ENCODE measurements at places on chromosomes 4 and X.
A peak's percentile ranks its signal among the peaks of the same experiment; 100 is the strongest.

- DNase-seq: no peak
Measured at GRCh38 chr4:166535865-166536264, 662.8 kb downstream of the TLL1 start.

DNA sequence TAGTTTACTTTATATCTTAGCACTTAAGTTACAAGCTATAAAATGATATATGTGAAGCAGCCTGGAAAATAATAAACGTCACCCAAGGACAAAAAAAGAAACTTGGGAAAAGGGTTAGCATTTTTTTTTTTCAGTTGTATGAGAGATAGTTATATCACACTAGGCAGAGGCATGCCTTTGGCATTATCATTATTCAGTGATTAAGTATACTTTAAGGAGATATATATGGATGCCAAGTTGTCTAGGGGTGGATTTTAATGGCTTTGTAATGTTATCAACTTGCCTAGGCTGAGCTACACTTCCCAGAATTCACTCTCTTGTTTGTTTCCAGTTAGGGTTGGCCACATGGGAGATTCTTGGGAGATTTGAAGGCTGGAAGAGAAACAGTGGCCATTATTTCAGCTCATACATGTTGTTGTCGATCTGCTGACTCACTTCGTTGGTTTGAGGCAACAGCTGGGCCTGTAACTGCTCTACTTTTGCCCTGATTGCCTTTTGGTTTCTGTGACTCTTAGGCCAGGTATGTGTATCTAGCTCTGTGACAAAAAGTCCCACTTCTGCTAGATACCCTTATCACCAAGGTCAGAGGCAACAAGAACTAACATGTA is 11.5 kb upstream of the SRPX start:
- DNase-seq: no peak

- DNase-seq: no peak
Measured at GRCh38 chr4:785332-786073, 40.4 kb downstream of the CPLX1 start.

GRCh38 chrX:53268173-53268572 is 13.2 kb downstream of the IQSEC2 start:
- DNase-seq: no peak

- no peak for DNase-seq
Measured at GRCh38 chr4:101420661-101421060, 73.3 kb upstream of the PPP3CA start.

DNA sequence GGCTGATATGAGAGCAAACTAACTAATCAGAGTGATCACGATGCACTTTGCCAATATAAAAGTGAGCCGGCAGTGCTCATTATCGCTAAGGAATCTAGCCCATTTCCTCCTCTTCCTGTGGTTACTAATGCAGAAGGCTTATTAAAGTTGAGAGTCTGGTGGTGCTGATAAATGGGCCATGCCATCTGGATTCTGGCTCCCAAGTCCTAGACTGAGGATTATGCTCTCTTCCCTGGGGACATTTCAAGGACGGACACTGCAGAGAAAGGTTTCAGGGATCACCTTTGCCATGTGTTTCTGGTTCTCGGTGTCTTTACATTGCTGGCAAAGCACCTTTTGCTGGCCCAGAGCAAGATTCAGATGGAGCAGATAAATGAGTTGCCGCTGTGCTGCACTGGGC is 85.3 kb downstream of the RTL5 start:
- DNase-seq: peak; percentile 44

- no peak for DNase-seq
Measured at GRCh38 chr4:143386812-143387211, 50.1 kb downstream of the GAB1 start.

- DNase-seq: no peak
Measured at GRCh38 chrX:46820391-46821100, 16.3 kb upstream of the RP2 start.

DNA sequence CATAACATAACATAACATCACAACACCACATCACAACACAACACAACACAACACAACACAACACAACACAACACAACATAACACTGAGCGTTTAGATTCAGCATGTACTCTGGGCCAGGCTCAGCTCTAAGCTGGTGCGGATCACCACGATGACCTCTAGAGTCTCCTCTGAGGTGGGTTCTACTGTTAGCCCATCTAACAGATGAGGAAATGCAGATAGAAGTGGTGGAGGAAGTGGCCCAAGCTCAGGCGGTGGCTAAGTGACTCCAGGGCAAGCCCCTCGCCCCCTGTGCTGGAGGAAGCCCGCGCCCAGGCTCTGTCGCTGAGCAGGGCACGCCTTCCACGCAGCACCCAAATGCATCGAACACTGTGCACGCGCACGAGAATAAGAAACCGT is 45.3 kb upstream of the CDKN2AIP start:
- no peak for DNase-seq

DNA sequence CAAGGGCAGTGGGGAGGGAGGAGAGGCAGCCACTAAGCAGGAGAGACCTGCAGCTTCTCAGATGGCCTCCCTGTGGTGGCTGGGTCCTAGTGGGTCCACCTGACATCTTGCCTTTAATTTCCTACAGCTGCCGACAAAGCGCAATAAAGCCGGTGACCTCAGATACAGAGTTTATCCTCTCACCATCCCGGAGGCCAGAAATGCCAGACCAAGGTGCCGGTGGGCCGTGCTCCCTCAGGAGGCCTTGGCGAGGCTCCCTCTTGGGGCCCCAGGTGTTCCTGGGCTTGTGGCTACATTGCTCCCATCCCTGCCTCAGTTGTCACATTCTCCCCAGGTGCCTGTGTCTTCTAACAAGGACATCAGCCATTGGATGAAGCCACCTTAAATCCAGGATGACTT is 103.0 kb downstream of the ADRA2C start:
- DNase-seq: no peak

- DNase-seq: no peak
Measured at GRCh38 chr4:147408189-147408588, 72.7 kb upstream of the EDNRA start.

GRCh38 chrX:11269006-11269405 is 24.2 kb upstream of the AMELX start:
- no peak for DNase-seq

DNA sequence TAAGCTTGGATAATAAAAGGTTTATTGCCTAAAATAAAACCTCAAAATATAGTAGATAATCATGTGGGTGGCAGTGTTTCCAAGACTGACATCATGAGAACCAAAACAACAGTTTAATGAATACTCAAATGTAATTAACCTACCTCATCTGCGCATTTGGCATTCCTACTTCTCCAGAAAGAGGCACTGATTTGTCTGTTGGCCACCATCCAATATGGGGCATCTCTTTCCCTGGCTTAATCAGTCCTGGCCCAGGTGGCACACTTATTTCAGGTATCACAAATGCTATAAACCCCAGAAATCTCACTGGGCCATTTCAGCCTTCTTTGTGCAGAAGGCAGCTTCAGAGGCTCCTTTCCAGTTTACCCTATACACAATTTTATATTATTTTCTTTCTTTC is 192.2 kb downstream of the COMMD8 start:
- DNase-seq: peak; percentile 97

- DNase-seq: no peak
Measured at GRCh38 chrX:74536832-74537371, 77.5 kb downstream of the RLIM start.

Data from cerebellar cortex (tissue), 1 donor.